IPS-NIHi11 (cell line): ENCODE measurements at places on chromosomes 16 and 17.

- DNase-seq: peak; percentile 58
Measured at GRCh38 chr16:57627184-57627871, 1.1 kb upstream of the ADGRG1 start.

GRCh38 chr16:17396762-17397498 lies 73.8 kb downstream of the XYLT1 start:
- no peak for DNase-seq

DNA sequence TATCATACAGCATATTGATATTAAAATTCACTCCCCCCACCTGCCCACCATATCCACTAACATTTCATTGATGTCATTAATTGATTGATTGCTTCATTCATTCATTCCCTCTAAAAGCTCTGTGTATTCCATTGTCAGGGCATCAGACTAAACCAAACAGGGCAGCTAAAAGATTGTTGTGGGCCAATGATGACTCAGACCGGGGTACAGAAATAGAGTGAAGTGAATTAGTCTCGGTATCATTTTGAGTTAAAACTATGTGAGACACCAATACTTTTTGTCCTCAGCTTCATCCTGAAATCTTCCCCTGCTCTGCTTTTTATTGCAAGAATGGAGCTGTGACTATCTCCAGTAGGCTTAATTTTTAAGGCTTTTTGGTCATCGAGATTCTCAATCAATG lies 868.3 kb downstream of the CDH11 start:
- no peak for DNase-seq

GRCh38 chr16:3494386-3494973 lies 809 bp downstream of the C16orf90 start:
- no peak for DNase-seq
